ENCODE measurements at places on chromosomes 11 and 22.

DNA sequence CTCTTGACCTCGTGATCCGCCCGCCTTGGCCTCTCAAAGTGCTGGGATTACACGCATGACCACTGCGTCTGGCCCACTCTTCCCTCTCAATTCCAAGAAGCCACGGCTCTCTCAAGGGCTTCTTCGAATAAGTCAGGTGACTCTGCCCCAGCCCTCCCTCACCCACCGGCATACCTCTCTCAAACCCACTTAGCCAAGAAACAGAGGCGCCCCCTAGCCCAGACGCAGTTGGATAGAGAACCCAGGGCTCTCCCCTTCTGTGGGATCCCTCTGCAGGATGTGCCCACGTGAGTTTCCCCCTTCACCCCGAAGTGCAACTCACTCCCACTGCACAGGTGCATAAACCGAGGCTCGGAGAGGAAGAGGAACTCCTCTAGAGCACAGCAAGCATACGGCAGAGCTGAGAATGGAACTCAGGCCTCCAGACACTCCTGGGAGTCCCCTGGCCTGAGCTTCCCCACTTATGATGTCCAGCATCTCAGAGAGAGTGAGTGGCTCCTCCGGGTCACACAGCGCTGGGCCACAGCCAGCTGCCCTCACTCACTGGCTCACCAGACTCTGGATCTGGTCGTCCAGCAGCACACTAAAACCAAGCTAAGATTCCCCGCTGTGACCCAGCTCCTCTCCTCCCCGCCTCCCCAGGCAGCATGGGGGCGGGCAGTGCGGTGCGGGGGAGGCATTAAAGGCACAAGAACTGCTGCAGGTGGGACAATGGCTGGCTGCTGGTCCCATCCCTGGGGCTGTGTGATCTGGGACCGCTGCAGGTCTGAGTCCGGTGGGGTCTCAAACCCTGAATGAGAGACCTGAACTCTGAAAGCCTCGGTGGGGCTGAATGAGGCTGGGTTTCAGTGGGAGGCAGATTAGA lies 16.8 kb upstream of the RGL4 start:
- no peak for DNase-seq

GRCh38 chr11:66663741-66664296 lies 13.9 kb downstream of the RBM4B start:
- DNase-seq, result no peak

DNA sequence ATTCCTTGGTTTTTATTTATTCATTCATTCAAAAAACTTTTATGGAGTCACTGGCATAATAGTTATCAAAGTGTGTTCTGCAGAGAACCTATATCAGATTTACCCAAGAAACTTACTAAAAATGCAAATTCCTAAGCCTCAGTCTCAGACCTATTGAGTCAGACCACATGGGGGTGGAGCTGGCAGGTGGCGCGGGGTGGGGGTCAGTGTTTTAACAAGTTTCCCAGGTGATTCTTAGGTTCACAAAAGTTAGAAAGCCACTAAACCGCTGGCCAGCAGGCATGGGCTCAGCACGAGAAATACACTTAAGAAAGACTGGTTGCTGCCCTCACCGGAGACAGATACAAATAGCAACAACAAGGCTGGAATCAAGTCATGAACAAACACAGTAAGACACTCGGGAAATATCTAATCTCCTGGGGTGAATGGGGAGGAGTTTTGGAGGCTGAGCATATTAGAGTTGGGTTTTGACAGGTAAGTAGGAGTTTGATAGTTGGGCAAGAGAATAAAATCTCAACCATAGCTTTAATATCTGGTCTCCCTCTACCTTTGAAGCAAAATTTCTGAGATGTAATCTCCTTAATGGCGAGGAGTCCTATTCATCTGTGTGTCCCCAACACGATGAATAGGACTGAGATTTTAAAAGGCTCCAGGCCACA lies 167.5 kb upstream of the NECTIN1 start:
- no peak for DNase-seq

- no peak for DNase-seq
These were observed 4.3 kb downstream of the RELA start for GRCh38 chr11:65658174-65659021.

GRCh38 chr11:62466444-62466843 lies 47.6 kb downstream of the SCGB1A1 start:
- no peak for DNase-seq

GRCh38 chr22:25475257-25476022 lies 89.0 kb upstream of the GRK3 start:
- no peak for DNase-seq

DNA sequence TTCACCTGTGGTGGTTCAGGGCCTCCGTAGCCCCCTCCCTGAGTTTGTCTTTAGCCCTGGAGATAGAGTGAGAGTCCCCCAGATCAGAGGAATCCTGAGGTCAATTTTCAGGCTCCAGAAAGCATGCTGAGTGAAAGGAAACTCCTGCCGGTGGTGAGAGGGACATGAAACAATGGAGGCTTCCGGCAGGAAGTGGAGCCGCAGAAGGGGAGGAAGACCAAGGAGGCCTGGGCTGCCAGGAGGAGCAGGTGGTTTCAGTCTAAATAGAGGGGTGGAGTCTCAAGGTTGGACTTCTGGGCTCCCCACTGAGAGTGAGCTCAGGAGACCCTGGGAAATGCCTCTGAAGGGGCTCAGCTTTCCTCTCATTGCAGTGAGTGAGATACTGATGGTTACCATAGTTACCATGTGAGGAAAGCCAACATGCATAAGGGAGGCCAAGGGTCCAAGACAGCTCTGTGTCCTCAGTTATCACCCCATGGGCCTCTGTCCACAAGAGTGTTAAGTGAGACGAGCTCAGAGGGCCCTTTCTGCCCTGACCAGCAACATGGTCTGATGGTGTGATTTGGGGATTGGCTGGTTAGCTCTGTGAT lies 10.7 kb downstream of the SLCO2B1 start:
- no peak for DNase-seq

- no peak for DNase-seq
These were observed 7.9 kb upstream of the PHF21A start for GRCh38 chr11:46129133-46129532.

GRCh38 chr22:27732391-27732790 lies 69.2 kb downstream of the MN1 start:
- no peak for DNase-seq
